Aorta (tissue), 5 donors: ENCODE measurements at places on chromosomes 6 and 20.

DNA sequence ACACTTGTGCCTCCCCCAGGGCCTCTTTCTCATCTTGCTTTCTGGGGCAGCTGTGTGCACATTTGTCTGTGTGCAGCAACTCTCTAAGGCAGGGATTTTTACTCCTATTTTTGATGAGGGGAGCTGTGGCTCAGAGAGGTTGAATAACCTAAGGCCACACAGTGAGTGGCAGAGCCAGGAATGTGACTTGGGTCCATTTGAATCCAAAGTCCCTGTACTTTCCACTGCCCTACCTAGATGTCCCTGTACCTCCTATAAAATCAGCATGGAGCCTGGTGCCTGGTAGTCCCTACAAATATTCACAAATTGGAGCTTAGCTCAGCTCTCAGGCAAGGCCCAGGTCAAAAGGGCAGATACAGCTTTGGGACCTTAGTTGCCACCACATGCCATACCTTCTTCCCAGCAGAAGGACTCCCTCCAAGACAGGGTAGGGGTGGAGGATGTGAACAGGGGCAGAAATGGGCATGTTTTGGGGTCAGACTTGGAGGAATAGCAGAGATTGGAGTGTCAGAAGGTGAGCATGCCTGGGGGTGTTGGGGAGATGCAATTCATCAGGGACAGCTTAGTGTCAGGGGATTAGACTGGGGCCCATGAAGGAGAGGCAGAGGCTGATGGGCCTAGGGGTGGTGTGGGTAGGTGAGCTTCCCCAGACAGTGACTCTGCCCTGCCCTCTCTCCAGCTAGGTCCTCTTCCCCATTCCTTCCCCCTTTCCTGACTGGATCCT lies 4.1 kb upstream of the VEGFA start:
- DNase-seq: no peak

- no peak for DNase-seq
Measured at GRCh38 chr6:110990840-110991576, 9.2 kb downstream of the RPF2 start.

DNA sequence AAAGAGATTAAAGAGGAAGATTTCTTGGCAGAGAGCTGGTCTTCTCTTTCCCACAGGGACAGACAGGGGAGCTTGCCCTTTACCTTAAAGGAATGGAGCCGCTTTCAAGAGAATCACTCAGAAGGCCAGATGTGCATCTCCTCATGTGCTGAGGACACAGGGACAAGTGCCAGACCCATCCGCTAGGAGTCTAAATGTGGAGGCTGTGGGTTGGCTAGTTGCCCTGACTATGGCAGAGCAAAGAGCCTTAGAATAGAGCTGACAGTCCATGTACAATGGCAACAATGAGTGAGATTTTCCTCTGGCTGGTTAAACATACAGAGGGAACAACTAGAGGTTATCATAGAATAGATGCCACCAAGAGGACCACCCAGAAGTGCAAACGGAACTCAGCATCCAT lies 7.3 kb upstream of the DOK5 start:
- DNase-seq: no peak

- no peak for DNase-seq
Measured at GRCh38 chr6:52424513-52424912, 4.4 kb downstream of the EFHC1 start.

- DNase-seq: no peak
Measured at GRCh38 chr6:161344626-161345025, 70.8 kb upstream of the AGPAT4 start.

- DNase-seq: no peak
Measured at GRCh38 chr6:105384004-105384403, 18.9 kb downstream of the PREP start.

DNA sequence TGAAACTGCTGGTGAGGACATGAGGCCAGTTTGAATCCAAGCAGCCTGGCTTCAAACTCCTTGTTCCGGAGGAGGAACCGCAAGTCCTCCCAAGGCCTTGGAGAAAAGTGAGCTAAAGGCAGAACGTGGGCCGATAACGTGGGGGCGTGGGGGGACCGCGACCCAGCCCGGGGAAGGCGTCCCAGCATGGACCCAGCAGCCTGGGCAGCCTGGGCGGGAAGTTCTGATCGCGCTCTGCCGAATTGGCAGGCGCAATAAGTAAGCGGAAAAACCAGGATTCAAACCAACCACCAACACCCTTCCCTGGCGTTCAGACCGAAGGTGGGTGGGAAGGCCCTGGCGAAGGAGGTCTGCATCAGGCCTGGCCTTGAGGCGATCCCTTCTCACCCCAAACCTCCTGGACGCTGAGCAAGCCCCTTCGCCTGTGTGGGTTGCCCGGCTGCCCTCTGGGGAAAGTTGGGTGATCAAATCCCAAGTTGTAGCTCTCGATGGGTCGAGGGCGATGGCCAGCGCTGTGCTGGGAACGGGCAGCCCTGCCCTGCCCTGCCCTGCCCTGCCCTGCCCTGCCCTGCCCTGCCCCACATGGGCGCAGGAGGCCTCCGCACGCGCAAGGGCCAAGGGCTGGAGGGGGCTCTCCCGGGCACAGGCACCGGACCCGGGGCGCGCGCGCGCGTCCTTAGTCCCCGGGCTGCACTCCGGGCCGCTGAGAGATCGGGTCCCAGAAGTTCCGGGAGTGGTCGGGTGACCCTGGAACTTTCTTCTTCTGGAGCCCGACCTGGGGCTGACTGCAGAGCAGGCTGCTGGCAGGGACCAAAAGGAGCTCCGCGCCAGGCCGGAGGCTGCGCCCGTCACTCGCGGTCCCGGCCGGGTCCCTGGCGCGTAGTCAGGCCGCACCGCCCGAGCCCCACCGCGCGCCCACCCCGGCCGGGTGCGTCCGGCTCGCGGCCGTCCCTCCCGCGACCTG lies 637 bp upstream of the SLC22A3 start:
- no peak for DNase-seq

- DNase-seq: no peak
Measured at GRCh38 chr6:3769610-3770009, 18.1 kb upstream of the PXDC1 start.

- DNase-seq: no peak
Measured at GRCh38 chr6:32192608-32193039, at the start of gene GPSM3. Gene GPSM3, minus strand, starts transcription at chr6:32192643. Its CDS starts 130 bp downstream, at chr6:32192513.

- DNase-seq: no peak
Measured at GRCh38 chr6:12291071-12291838, 1.1 kb downstream of the EDN1 start.

GRCh38 chr6:97714772-97715171 lies 431.8 kb upstream of the MMS22L start:
- DNase-seq: no peak

GRCh38 chr6:53437557-53438202 lies 88.9 kb upstream of the ELOVL5 start:
- DNase-seq: no peak

- no peak for DNase-seq
Measured at GRCh38 chr6:49087369-49087768, 375.7 kb downstream of the MMUT start.
